ENCODE measurements at places on chromosomes 2 and 18. TPM values are rescaled to one million over a fixed set of nuclear protein-coding genes. Genes with fewer than 3 reads are reported as not detected.

Gene MSTN
- not detected for total RNA-seq

Gene PARD6G
- total RNA-seq = 1.8 TPM

Gene LIMS4
- total RNA-seq = 35.7 TPM

Gene CEP192
- total RNA-seq = 22.9 TPM

Gene MBD1
- 78.6 TPM for total RNA-seq

Gene SERPINB11
- not detected for total RNA-seq

Gene MEIS1
- 26.5 TPM for total RNA-seq

Gene PAX3
- total RNA-seq = not detected

Gene DSC3
- total RNA-seq = 0.23 TPM

Gene PRSS56
- not detected for total RNA-seq

Gene WDR33
- 52.5 TPM for total RNA-seq

Gene UGT1A5
- not detected for total RNA-seq

Gene PFN4
- 0.93 TPM for total RNA-seq

Data from endothelial cell of umbilical vein (primary cell).